ENCODE measurements at places on chromosomes 2 and 18. TPM values are rescaled to one million over a fixed set of nuclear protein-coding genes. Genes with fewer than 3 reads are reported as not detected.

DNA sequence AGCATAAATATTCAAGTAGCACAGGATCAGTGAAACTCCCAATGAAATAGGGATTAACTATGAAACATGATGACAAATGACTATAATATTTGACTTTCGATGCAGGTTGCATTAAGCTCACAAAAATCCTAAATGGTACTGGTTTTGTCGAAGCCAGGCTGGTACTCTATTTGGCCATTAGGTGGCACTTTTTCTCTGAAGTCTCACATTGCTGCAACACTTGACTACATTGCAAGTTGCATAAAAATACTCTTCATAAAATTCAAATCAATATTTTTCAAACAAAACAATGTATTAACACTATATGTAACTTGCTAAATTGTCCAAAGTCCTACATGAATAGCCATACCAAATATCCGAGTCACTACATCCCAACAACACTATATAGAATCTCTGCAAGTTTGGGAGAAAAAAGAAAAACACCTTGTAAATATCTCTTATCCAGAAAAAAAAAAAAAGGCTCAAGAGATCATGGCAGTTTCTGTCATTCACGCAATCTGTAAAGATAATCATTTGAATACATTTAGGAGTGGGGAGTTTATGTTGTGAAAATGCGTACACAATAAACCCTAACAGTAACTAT lies 9.5 kb downstream of the RTTN start:
- DNase-seq: peak; percentile 20

PSD4 gene
- 70.3 TPM for total RNA-seq

LYG1 gene
- 1.6 TPM for total RNA-seq

DNA sequence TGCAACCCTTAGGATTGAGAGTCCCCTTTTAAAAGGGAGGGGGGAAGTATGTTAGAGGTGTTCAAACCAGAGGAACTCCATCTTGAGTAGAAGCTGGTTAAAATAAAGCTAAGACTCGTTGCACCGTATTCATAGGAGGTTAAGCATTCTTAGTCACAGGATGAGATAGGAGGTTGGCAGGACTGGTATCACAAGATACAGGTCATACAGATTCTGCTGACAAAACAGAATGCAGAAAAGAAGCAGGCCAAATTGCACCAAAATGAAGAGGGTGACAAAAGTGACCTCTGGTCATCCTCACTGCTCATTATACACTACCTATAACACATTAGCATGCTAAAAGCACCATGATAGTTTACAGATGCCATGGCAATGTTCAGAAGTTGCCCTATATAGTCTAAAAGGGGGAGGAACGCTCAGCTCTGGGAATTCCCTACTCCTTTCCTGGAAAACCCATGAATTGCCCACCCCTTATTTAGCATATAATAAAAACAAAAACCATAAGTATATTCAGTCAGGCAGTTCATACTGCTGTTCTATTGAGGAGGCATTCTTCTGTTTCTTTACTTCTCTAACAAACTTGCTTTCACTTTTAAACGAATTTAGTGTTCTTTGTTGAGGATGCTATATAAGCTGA lies 192.2 kb upstream of the NDUFV2 start:
- DNase-seq: no peak

DNA sequence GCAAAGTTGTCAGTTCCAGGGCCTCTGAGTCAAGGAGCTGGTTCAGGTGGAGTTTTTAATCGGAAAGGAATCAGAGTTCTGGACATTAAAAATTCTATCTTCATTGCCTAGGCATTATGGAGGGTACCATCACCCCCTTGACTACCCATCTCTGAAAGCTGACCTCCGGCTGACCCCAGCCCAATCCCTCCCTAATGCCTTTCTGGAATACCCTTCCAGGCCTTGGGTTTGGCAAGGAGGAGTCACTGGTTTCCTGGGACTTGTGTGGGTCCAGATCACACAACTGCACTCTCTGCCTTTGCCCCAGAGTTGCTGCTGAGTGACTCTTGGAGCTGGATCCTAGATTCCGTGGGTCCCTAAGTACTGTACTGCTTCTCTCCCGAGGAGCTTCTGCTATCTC lies 1.0 kb upstream of the OSR1 start:
- DNase-seq: no peak

Measured in mucosa of gallbladder (tissue), 1 donor.